ENCODE measurements at places on chromosomes 5 and 9. TPM values are rescaled to one million over a fixed set of nuclear protein-coding genes. Genes with fewer than 3 reads are reported as not detected.
A peak's percentile ranks its signal among the peaks of the same experiment; 100 is the strongest.

The BAAT gene
- not detected for total RNA-seq

The PHF24 gene
- not detected for total RNA-seq

The OLFML2A gene
- total RNA-seq, result 0.38 TPM

The IL11RA gene
- 50.7 TPM for total RNA-seq

The PCDHGA8 gene
- 0.86 TPM for total RNA-seq

The FOXD4L3 gene
- not detected for total RNA-seq

The IFNE gene
- 1.8 TPM for total RNA-seq

The PCDHA5 gene
- not detected for total RNA-seq

The RELL2 gene
- total RNA-seq, result 3.8 TPM

The TMOD1 gene
- total RNA-seq, result 1.3 TPM

The SLC6A19 gene
- not detected for total RNA-seq

DNA sequence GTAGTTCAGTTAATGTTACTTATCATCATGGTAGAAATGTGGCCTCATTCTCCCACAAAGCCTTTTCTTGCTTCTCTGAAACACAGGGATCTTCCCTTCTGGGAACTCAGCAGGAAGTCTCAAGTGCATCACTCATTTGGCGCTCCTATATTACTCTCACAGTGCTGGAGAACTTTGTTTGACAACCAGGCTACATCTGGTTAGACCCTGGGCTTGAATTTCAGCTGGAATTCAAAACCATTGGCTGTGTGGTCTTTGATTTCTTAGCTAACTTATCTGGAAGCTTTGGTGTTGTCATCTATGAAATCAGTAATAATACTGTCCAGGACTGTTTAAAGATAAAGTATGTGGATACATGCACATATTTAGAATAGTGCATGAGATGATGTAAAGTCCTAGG, 1777.1 kb downstream of the MAT2B start:
- DNase-seq, result no peak

DNA sequence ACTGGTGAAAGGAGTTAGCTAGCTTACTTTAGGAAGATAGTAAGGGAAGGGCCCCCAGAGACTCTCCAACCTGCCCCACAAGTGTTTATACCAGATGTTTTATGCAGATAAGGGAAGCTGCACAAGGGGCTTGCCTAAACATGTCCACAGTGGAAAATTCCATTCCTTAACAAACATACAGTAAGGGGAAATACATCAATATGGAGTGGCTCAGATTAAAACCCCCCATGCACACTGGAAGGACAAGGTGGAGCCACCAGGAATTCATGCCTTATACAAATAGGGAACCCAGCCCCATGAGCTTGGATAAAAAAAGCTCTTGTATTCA, 106.3 kb upstream of the GPBP1 start:
- no peak for DNase-seq

DNA sequence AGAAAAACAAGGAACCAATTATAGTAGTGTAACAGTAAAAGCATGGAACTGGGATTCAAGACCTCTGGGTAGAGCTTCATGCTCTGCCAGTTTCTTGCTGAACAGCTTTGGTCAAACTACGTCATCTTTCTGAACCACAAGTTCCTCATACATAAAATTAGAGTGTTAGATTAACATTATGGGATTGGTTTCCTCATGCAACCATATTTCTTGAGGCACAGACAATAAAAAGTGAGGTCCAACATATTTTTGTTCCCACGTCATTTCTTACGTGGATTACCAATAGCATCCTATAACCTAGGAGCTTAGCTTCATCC, 354.8 kb downstream of the TMEM232 start:
- DNase-seq, result no peak

DNA sequence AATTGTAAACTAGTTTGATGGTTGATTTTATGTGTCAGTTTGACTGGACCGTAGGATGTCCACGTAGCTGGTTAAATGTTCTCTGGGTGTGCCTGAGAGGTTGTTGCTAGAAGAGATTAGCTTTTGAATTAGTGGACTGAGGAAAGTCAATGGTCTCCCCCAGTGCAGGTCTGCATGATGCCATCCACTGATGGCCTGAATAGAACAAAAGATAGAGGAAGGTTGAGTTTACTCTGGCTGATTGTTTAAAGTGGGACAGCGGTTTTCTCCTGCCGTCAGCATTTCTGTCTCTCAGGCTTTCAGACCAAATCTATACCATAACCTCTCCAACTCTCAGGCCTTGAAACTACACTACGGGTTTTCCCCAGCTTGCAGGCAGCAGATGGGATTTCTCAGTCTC, 899.2 kb upstream of the WWC1 start:
- DNase-seq, result no peak

DNA sequence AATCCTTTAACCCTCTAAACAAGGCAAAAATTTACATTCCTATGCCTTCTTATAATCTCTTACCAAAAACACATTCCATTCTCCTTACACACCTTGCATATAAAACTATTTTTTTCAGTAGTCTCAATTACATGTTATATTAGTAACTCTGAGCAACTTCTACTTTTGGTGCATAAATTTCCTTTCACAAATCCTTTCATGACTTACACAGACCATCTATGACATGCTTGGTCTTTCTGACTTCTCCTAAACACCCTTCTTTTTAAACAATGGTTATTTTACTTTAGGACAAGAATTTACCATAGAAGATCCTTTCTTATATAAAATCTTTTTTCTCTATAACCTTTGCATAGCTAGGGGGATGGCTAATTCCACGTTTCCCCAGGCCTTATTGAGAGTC, 208.0 kb upstream of the ARRDC3 start:
- no peak for DNase-seq

- DNase-seq, result no peak
These were observed 20.0 kb downstream of the IRF1 start for GRCh38 chr5:132470596-132470995.

GRCh38 chr9:15142878-15143534, 164.0 kb downstream of the TTC39B start:
- DNase-seq, result peak; percentile 77

GRCh38 chr9:121268598-121268850, 562 bp downstream of the GSN start:
- peak; percentile 58 for DNase-seq

GRCh38 chr9:70420441-70421271, 6.2 kb upstream of the KLF9 start:
- DNase-seq, result peak; percentile 81

DNA sequence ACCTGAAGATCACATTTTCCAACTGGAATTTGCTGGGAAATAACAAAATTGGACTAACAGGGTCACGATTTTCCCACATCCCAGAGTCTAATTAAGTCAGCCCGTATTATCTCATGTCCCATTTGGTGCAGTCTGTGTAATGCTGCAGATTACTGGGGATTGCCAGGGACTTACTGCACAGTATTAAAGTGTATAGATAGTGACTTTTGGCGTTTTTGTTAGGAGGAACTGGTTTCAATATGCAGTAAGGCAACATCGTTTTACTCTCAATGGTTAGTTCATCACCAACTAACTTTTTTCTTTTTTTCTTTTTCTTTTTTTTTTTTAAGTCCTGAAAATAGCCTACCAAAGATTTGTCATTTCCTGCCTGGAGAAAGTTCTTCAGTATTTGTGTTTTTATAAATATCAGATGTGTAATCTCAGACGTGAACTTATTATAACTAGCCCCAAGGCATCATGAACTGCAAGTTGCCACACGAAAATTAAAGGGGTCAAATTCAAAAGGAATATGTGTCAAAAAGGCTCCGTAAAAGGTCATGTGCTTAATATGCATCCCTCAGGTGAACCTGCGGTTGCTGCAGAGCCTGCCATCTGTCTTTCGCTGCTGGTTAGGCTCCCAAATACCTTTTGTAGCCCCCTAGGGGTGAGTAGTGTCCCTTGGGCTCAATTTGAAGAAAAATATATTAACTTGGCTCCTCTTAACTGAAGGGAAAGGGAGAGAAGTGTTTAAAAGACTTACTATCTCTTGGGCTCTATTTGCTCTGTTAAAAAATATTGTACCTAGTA, 176.7 kb upstream of the ADAMTSL1 start:
- DNase-seq, result peak; percentile 71

GRCh38 chr9:85377731-85378289, 363.9 kb downstream of the AGTPBP1 start:
- no peak for DNase-seq

GRCh38 chr5:112338681-112339337, 80.3 kb downstream of the EPB41L4A start:
- DNase-seq, result peak; percentile 62

DNA sequence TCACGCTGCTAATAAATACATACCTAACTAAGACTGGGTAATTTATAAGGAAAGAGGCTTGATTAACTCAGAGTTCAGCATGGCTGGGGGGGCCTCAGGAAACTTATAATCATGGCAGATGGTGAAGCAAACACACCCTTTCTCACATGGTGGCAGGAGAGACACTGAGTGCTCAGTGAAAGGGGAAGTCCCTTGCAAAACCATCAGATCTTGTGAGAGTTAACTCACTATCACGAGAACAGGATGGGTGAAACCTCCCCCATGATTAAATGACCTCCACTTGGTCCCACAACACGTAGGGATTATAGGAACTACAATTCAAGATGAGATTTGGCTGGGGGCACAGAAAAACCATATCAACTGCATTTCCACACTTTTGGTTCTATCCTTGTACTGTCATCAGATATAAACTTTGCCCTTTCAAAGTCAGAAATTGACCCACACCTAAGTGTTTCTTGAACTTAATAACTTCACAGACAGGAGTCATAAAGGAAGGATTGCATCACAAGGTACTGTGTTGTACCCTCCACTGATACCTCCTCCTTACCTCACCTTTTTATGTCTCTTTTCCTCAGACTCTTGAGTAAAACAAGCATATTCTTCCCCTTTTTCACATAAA, 319.1 kb upstream of the PIK3R1 start:
- no peak for DNase-seq

GRCh38 chr5:35698047-35698808, 80.6 kb downstream of the SPEF2 start:
- no peak for DNase-seq

GRCh38 chr9:28135549-28135948, 562.3 kb upstream of the C9orf72 start:
- no peak for DNase-seq

DNA sequence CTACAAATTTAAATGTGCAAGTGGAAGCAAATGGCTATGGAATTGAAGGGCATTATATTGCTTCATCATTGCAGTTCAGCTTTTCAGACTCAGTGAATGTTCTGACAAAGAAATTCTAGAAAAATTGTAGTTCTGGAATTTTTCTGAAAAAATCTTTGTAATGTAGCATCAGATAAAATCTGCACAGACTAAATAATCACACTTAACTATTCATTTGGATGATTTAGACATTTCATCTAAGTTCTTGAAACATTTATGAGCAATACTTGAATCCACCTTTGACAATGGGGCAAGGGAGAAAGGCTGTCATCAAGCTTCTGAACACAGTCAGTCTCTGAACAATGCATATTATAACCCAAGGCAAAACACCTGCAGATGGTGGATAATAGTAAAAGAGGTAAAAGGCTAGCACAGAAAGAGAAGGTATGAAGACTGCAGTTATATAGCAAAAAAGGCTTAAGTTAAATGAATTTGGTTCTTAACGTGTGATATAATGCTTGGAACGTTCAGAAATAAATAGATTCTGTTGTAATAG, 1352.0 kb upstream of the NUDT12 start:
- DNase-seq, result no peak

DNA sequence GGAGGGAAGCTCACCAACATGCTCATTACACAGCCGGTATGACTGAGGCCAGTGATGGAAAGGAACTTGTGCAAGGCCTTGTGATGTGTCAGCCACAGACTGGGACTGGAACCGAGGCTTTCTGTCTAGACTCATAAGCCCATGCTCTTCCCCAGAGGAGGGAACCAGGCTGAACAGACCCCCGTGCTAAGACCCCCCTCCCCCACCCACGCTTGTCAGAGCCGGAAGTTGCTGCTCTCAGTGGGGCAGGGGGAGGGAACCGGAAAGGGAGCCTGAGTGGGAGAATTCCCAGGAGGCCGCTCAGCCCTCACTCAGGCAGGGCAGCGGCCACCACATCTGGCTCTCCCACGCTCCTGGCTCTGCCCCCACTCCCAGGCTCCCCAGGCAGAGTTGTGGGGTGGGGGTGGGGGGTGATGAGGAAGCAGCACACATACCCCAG, 4.1 kb upstream of the PDGFRB start:
- DNase-seq, result peak; percentile 89

DNA sequence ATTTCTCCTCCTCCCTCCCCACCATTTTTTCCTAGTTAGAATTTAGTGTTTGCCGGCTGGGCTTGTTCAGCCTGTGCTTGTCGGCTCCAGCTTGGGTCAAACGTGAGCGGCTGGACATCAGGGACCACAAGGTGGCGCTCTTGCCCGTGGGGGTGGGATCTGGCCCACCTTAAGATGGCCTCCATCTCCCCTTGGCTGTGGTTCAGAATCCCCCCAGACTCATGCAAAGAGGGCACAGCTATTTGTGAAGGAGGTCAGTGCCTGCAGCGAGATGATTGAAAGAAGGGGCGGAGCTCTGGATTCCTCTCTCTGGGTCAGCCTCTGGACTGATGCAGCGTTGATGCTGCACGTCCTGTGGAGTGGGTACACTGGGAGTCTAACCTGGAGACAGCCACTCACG, 283.3 kb upstream of the TUT7 start:
- peak; percentile 43 for DNase-seq

DNA sequence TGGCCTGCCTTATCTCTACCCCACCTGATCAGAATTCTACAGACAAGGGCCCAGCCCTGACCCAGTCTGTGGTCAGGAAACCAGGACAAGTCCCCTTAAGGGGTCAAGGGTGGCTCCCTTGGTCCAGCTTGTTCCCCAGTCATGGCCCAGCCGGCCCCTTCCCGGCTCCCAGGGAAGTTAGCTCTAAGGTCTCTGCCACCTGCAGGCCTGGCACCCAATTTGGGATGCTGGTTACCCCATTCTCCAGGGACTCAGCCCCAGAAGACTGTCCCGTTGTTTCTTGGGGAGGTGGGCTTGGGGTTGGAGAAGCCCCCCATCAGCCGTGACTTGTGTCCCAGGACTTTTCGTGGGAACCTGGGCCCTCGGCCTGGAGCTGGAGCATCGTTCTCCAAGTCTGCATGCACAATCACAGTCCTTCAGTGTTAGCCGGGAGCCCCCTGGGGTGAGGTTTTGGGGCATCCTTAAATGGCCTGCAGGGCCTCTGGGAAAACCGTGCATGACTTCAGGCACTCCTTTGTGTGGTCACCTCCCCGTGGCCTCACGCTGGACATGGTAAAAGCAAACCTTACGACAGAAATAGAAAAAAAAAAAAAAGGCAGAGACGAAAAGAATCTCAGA, 150.8 kb upstream of the PHYKPL start:
- no peak for DNase-seq

DNA sequence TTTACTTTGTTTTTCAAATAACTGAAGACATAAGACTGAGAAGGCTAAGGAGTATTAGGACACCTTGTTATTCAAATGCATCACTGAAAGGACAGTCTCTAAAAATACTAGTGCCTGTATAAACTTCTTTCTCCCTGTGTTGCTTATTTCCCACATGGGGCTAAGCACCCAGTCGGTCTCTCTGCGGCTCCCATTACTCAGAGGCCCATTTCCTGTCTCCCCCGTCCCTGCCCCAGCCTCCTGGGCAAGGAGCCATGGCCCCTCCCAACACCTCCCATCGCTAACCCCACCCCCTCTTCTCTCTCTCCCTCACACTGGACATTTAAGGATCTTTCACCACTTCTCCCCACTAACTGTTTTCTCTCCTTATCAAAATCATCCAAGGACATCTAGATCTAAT, 81.9 kb downstream of the EBF1 start:
- DNase-seq, result peak; percentile 76

All from GM23248 (cell line).